ENCODE measurements at places on chromosomes 2 and 18. TPM values are rescaled to one million over a fixed set of nuclear protein-coding genes. Genes with fewer than 3 reads are reported as not detected.

TDRD15 gene
- total RNA-seq: not detected

UGT1A8 gene
- 0.08 TPM for total RNA-seq

KLHL29 gene
- 2.5 TPM for total RNA-seq

CCDC102B gene
- 7.6 TPM for total RNA-seq

ITGA6 gene
- 2.8 TPM for total RNA-seq

CTAGE1 gene
- total RNA-seq: not detected

GALNT13 gene
- total RNA-seq: 0.45 TPM

IL1RL2 gene
- 4.3 TPM for total RNA-seq

C2orf66 gene
- 0.08 TPM for total RNA-seq

ANKMY1 gene
- total RNA-seq: 5.0 TPM

All from smooth muscle cell of the coronary artery (primary cell).